ENCODE measurements at places on chromosomes 2 and 18. TPM values are rescaled to one million over a fixed set of nuclear protein-coding genes. Genes with fewer than 3 reads are reported as not detected.

The AMER3 gene
- not detected for total RNA-seq

The CFC1 gene
- not detected for total RNA-seq

The BOLL gene
- total RNA-seq = not detected

The ATG16L1 gene
- total RNA-seq = 35.0 TPM

The CKAP2L gene
- total RNA-seq = 14.0 TPM

The PRSS56 gene
- total RNA-seq = not detected

The GALR1 gene
- total RNA-seq = not detected

The ABCA12 gene
- total RNA-seq = 0.19 TPM

The TCF23 gene
- not detected for total RNA-seq

The NPPC gene
- 2.9 TPM for total RNA-seq

The KCNS3 gene
- total RNA-seq = 11.2 TPM

The QPCT gene
- total RNA-seq = 5.9 TPM

The RNF152 gene
- 1.2 TPM for total RNA-seq

The C1QL2 gene
- not detected for total RNA-seq

The DHRS9 gene
- total RNA-seq = not detected

The RIT2 gene
- not detected for total RNA-seq

The CD207 gene
- 0.11 TPM for total RNA-seq

The CFAP221 gene
- total RNA-seq = not detected

The CNDP1 gene
- total RNA-seq = not detected

The DNAJC5G gene
- not detected for total RNA-seq

The SKOR2 gene
- total RNA-seq = not detected

The CPS1 gene
- total RNA-seq = 11.3 TPM

The CHRNG gene
- not detected for total RNA-seq

The NOSTRIN gene
- 0.50 TPM for total RNA-seq

The HOXD13 gene
- 5.3 TPM for total RNA-seq

The PLGLB2 gene
- total RNA-seq = 0.30 TPM

The ATOH8 gene
- total RNA-seq = 10.0 TPM

The ASXL3 gene
- total RNA-seq = not detected

The MBD1 gene
- 51.8 TPM for total RNA-seq

The APLF gene
- total RNA-seq = 0.69 TPM

The HTRA2 gene
- 52.6 TPM for total RNA-seq

The TLX2 gene
- 2.8 TPM for total RNA-seq

The SLC35F6 gene
- 27.8 TPM for total RNA-seq

The NXPH2 gene
- not detected for total RNA-seq

The PLCD4 gene
- total RNA-seq = 3.0 TPM

The DSG2 gene
- 10.6 TPM for total RNA-seq

The PPP1R1C gene
- 4.6 TPM for total RNA-seq

The TRIM43 gene
- total RNA-seq = 0.29 TPM

The LIMS4 gene
- 0.19 TPM for total RNA-seq

The COLEC11 gene
- total RNA-seq = not detected

The SCYGR4 gene
- total RNA-seq = not detected

The FHOD3 gene
- total RNA-seq = 10.5 TPM

The SPATS2L gene
- 89.2 TPM for total RNA-seq

The SMYD1 gene
- 1.2 TPM for total RNA-seq

The AFG3L2 gene
- total RNA-seq = 63.7 TPM

The CDC42EP3 gene
- total RNA-seq = 80.4 TPM

Measured in A375 (cell line).